ENCODE measurements at places on chromosomes 1 and 21.

GRCh38 chr21:39471598-39471997 lies 19.8 kb downstream of the SH3BGR start:
- no peak for DNase-seq

DNA sequence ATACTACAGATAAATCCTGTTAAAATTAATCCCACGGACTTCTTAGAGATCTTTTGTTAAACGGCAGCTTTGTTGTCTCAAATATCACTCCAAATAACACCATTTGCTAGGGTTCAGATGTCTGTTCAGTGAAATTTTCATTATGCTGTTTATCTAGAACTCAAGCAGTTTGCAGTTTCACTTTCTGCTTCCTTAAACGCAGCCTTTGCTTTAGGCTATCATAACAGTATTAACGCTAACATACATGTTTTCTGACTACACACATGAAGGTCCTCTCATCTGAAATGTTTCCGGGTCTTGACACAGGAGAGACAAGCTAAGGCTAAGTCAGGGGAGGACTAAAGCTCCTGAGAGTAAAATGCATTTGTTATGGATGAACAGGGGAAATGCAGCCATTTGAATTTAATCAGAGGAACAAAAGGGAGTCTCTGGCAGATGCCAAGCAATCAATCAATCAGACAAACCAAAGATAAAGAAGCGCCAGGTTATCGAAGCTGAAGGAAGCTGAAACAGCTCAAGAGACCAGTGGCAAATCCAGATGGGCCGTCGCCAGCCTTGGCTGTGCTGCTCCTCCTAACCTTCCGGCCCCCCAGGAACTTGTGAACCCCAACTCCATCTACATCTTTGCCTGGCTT lies 16.9 kb downstream of the CCSAP start:
- DNase-seq, result no peak

DNA sequence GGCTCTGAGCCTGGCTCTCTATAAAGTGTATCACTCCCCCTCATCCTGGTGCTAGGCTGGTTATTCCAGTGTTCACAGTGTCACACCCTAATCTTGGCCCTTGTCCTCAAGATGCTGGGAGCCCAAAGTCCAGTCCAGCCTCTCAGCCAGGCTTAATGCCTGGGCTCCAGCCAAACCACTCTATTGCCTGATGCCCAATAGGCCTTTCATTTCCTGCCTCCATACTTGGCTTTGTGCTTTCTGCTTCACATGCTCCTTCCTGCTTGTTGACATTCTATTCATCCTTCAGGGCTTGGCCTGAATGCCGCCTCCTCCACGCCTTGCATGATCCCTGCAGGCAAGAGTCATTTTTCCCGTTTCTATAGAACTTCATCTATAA lies 1.7 kb downstream of the KLHDC8A start:
- no peak for DNase-seq

DNA sequence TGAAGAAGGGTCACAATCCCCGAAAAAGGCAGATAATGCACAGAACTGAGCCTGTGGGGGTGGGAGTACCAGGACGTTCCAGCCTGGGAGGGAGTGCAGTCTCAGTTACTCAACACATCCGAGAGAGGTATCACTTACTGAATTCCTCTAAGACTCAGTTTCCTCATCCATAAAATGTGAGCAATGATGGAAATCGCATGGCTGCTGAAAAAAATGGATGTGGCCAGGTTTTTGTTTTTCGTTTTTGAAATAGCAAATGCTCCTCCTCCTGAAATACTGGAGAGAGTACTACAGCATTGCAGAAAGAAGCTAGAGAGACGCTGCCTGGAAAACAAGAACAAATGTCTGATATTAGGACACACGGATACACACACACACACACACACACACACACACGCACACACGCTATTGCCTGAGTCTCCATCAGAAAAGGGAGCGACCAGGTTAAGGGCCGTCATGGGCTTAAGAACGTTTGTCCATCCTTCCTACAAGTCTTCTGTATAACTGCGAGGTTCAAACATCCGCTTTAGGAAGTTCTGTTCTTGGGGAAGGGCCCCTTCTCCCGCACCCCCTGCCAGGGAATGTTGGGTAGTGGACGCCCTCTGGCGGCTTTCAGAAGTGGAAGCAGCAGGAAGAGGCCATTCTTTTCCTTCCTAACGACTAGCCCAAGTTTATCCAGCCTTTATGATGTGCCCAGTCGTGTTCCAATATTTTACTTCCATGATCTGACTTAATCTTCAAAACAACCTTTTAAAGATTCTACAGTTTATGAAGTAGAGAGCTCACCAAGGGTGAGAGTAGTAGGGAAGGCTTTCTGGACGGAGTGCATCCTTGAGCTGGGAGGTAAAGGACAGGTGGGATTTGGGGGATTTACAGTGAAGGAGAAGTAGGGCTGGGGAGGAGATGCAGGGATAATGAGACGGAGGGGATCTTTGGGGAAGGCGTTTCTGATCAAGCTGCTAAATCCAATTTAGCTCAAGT lies 699 bp upstream of the NES start:
- DNase-seq, result no peak

DNA sequence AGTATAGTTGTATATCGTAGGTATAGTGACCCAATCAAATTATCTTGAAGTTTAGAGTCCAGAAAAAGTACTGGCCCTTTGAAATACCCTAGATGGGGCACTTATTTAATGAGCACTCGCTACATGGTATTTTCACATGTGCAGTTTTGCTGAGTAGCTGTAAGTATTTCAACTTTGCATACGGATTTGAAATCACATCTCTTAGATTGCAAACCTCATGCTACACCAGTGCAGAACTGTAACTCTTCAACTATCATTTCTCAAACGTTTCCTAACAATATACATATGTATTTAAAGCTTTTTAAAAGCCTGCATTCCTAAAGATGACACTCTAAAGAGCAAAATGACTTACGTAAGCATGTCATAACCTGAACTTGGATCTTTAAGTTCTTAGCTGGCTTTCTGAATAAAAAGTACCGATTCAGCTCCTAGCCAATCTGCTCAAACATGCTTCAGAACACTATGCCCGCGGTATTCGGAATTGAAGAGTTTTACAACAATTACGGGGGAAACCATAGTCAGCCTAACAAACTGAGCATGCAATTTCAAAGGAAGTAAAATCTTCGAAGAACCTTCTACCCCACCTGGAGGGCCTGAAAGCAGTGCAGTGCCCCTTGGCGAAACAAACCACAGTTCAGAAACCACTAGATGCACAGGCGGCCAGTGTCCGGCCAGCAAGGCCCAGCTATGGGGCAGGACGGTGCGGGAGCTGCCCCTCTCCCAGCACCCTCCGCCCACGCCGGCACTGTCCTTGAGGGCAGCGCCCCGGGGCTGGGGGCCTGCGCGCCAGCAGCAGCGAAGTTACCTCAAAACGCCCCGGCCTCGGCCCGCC lies 863 bp downstream of the FH start:
- no peak for DNase-seq

DNA sequence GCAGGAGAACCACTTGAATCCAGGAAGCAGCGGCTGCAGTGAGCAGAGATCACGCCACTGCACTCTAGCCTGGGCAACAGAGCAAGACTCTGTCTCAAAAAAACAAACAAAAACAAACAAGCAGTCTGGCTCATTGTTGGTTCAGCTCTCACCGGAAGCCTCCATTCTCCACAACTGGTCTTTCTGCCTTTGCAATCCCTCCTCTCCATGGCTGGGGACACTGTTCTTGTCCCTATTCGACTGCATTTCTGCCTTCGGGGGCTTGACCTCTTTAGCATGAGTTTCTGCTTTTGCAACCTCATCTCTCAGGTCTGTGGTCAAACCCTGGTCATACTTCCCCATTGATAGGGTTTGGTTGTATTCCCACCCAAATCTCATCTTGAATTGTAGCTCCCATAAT lies 216.3 kb upstream of the NR5A2 start:
- DNase-seq, result no peak

DNA sequence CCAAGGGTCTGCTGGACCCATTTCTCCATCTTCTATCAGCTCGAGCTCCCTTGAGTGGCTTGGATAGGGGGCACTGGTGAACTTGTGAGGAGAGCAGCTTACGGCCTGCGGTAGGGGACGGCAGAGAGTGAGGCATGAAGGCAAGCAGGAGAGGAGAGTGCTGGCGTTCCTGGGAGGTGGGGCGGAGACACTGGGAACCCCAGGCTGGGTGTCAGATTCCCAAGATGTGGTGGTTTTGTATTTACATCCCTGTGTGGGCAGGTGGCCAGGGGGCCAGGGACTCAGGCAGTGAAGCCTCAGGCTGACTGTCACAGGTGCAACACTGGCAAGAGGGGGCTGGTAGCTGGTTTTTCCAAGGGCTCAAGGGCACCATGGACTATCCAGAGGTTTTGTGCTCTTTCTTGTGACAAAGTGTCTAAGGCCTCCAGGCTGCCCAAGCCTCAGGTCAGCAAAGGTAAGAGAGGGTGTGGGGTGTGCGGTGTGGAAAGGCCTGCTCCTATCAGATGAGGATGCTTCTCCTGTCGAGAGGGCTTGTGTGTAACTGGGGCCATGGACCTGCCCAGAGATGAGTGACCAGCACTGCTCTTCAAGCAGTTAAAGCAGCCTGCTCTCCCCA lies 45.1 kb upstream of the ROR1 start:
- DNase-seq, result no peak

DNA sequence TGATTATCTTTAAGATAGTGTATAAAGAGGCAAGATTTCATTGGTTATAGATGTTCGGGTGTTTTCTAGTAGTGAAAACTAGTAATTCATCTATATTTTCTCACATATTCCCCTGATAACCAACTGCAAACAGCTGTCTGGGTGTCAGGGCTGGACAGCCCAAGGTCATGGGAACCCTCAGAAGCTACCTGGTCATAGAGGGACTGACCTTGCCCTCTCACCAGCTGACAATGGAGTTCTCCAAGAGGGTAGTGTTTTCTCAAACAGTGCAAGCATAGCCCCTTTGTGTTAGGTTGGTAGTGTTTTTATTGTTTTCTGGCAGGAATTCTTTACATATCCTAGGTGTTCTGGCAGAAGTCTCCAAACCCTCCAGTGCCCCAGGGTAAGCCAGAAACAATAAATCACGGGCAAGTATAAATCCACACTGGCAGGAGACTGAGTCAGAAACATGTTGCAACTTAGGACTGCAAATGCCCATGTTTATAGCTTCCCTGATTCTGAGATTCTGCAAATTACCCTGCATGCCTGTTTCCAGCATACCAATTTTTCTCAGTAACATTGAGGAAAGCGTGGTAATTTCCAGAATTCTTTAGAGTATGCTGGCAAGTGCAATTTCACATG lies 82.8 kb upstream of the ATP1A1 start:
- no peak for DNase-seq

GRCh38 chr1:44733365-44733764 lies 2.4 kb upstream of the RNU5D-1 start:
- DNase-seq, result no peak

- no peak for DNase-seq
Observed at GRCh38 chr1:208289716-208290115, 45.5 kb upstream of the PLXNA2 start.

DNA sequence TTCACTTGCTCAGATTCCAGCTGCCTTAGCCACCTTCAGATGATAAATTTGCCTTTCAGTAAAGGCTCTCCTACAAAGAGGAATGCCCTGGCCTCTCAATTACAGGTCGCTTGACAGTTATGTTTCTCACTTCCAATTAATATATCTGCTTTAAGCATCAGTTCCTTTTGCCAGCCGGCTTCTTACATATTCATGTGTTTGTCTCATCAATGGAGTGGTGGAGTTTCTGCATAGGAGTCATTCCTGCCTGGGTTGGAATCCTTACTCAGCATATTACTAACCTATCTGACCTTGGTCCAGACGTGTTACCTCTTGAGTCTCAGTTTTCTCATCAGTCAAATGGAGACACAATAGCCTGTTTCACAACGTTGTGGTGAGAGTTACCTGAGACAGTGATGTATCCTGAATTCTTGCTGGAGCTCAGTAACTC lies 9.4 kb upstream of the SESN2 start:
- DNase-seq, result no peak

GRCh38 chr1:212157252-212157651 lies 121.7 kb downstream of the DTL start:
- DNase-seq, result no peak

DNA sequence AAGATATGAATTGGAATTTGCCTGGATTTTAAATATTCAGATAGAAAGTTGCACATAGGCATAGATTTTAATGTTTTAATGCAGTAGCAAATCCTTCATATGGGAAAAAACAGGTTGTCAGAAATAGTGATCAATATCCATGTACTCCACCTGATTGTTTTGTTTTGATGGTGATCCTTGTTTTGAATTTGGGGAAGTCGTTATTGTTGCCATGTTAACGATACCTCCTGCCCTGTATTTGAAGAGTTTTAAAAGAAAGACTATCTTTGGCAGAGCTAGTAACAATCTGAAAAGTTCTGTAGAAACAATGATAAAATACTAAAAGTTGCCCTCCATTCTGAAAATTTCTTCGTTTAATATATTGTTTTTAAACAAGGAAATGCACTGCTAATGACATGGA lies 1.1 kb downstream of the CEP350 start:
- no peak for DNase-seq

DNA sequence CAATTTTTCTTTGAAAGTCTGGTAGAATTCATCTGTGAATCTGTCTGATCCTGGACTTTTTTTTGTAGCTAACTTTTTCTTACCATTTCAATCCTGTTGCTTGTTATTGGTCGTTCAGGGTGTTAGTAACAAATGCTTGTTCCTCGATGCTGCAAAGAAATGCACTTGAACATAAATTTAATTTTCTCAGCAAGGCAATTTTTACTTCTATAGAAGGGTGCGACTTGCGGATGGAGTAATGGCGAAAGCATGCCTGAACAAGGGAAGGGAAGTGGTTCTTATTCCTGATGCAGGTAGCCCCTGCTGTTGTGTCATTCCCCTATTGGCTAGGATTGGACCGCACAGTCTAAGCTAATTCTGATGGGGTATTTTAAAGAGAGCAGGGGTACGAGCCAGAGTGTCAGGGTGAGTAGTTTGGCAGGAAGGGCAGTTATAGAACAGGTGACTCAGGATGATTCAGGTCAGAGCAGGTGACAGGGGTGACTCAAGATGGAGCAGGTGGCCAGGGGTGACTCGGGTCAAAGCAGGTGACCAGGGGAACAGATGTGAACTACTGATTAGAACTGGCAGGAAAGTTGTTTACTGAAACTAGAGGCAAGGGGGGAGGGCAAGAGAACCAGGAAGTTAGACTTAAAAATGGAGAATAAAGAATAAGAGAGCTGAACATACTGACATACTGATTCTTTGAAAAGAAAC lies 40.5 kb downstream of the SERINC2 start:
- DNase-seq, result no peak

DNA sequence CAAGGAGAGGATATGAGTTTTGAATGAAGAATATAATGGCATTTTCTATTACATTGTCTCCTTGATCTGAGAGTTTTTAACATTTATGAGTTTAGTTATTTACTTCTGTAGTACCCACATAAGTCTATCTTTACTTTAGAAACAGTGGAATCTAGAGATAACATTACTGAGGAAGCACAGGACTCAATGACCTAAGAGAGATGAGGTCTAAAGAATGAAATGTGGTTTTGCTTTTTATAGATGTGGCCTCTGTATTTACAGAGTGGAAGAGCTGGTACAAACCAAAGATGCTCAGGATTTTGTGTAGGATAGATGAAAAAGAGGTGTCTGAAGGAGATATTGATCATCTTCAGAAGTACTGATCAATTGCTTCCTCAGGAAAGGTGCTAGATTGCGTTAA lies 177.3 kb downstream of the KCTD3 start:
- DNase-seq, result no peak

All from NCI-H1436 treated with DMSO at 0.1 percent for 48 hours (cell line).